Stimulated activated CD4-positive, alpha-beta T cell treated with anti-CD3 and anti-CD28 coated beads, Interleukin-1b, Interleukin-23, amount 100 ng/mL, for 4 hours (primary cell): ENCODE measurements at places on chromosomes 1 and 21.
A peak's percentile ranks its signal among the peaks of the same experiment; 100 is the strongest.

DNA sequence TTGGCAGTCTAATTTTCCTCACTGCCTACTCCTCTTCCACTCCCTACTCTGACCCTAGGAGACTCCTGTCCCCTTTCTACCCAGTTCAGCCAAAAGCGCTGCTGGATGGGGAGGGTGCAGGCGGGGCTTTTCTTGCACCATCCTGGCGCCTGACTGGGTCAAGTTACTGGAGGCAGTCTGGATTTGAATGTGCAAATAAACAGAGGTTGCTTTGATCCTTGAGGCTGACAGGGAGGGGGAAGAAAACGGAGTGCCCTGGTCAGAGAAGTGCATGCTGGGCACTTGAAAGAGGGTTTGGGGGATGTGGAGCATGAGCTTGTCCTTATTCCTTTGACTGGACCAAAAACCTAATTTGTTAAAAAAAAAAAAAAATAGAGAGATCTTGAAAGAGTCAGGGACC is 76.8 kb upstream of the SOX13 start:
- DNase-seq: no peak

GRCh38 chr1:6093071-6093470 is 47.4 kb downstream of the KCNAB2 start:
- DNase-seq: no peak

- DNase-seq: no peak
These were observed 102.6 kb downstream of the APP start for GRCh38 chr21:26067836-26068594.

- peak; percentile 10 for DNase-seq
These were observed 3.5 kb upstream of the KRTAP27-1 start for GRCh38 chr21:30340714-30341573.

DNA sequence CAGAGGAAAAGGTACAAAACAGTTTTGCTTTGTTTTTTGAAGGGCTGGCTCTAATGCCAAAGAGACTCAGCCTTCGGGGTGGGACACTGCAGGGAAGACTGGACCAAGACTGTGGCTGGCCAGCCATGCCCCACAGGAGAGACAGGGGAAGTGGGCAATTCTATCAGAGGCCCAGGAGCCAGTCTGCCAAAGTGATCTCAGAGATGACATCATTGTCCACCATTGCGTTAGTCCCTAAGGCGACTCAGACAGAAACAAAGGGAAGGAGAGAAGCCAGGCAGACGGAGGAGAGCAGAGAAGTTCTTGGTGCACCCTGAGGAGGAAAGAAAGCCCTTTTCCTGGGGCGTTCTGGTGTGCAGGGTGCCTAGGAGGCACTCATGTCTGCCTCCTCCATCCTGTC is 26.4 kb downstream of the OPTC start:
- no peak for DNase-seq

DNA sequence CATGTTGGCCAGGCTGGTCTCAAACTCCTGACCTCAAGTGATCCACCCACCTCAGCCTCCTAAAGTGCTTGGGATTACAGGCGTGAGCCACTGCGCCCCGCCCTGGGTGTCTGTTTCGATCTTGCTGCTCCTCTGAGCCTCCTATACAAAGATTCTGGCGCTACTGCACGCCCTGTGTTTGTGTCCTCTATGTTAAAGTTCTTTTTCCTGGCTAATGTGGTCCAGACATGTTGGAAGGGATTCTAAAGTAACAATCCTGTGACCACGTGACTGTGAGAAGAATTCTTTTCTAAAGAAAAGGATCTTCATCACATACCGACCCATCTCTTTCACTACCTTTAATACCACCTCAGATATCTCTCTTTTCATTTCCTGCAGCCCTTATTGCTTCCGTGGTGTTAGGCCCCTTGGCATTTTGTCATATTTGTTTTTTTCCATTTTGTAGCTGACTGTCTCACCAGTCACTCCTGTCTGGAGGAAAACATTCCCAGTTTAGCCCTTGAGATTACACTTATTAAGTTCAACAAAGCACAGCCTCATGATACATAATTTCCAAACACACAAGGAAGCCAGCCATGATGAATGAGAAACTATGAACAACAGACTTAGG is 27.2 kb upstream of the ENO1 start:
- no peak for DNase-seq
